ENCODE measurements at places on chromosomes 1 and 21.

- DNase-seq = no peak
These were observed 1.8 kb upstream of the SLC26A9 start for GRCh38 chr1:205945069-205945468.

GRCh38 chr1:201171063-201172036, 17.1 kb upstream of the TMEM9 start:
- no peak for DNase-seq

GRCh38 chr1:109622137-109622892, 2.7 kb downstream of the AMPD2 start:
- DNase-seq = no peak

DNA sequence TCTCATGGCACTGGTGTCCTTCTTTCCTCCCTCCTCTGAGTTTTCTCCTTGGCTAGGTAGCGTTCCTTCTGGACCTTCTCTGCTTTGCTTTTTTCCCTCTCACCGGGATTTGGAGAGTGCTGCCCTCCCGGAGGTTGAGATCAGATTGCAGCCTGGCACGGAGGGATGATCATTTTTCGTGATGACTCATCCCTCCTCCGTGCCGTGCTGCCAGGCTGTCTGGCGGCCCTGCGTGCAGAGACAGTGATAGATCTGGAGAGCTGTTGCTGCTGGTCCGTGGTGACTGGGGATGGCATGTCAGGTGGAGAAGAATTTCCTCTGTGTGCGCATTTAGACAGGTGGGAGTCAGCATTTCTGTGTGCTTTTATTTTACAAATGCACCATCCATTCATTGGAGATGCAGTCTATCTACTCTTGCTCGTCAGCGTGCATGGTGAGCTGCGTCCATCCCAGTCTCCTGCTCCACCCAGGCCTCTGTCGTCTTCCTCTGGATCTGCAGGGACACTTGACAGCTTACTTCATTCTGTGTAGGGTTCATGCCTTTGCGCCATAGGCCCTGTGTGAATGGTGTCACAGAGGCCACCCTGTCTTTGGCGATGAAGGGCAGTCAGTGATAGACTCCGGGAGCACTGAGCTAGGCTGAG, 104.4 kb downstream of the PCBP3 start:
- no peak for DNase-seq

DNA sequence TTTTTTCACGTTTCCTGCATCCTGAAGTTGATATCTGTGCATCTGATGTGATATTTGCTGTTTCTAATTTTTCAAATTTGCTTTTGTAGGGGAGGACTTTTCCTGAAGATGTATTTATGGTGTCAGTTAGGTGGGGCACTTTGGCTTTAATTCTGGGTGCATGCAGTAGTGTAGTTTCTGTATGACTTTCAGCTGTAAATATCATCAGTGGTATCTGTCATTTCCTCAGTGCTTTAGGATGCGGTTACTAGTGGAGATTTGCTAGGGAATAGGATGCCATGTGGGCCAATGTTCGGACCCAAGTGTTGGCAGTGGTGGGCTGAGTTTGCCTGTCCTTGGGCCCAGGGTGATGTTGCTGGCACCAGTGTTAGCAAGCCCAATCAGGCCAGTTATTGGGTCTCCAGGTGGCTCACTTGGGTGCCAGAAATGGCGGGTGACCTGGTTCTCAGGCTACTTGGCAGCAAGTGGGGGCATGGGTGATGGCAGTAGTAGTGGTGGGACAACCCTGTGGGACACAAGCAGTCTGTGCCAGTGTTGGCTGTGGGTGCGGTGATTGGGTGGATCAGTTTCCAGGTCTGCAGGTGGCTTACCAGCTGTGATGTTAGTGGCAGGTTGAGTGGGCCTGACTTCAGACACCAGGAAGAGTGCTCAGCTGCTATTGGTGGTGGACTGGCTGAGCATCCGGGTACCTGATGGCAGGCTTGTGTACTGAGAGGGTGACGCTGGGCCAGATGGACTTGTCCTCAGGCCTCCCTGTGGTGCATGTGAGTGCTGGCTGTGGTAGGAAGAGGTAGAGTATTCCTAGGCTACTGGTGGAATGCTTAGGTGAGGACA, 24.4 kb downstream of the CD55 start:
- DNase-seq = no peak

GRCh38 chr1:75986478-75986877, 54.3 kb upstream of the ASB17 start:
- DNase-seq = no peak

GRCh38 chr1:26180010-26180506, 2.8 kb downstream of the CNKSR1 start:
- DNase-seq = no peak

DNA sequence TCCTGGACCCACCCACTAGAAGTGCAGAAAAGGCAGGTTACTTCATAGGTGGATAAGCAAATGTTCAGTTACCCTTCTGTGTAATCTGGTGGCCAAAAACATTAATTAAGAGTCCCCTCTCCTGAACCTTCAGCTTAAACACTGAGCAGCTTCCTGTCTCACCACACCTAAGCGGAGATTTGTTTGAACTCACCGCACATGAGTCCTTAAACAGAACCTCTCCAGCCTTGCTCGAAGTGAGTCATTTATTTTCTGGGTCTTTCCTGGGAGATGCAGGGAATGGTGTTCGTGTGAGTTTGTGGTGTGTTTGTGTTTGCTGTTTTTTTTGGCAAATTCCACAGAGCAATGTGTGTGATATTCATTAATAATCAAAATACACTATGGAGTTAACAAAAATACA, 7.6 kb upstream of the FNBP1L start:
- DNase-seq = no peak
